ENCODE measurements at places on chromosomes 3 and 15.

DNA sequence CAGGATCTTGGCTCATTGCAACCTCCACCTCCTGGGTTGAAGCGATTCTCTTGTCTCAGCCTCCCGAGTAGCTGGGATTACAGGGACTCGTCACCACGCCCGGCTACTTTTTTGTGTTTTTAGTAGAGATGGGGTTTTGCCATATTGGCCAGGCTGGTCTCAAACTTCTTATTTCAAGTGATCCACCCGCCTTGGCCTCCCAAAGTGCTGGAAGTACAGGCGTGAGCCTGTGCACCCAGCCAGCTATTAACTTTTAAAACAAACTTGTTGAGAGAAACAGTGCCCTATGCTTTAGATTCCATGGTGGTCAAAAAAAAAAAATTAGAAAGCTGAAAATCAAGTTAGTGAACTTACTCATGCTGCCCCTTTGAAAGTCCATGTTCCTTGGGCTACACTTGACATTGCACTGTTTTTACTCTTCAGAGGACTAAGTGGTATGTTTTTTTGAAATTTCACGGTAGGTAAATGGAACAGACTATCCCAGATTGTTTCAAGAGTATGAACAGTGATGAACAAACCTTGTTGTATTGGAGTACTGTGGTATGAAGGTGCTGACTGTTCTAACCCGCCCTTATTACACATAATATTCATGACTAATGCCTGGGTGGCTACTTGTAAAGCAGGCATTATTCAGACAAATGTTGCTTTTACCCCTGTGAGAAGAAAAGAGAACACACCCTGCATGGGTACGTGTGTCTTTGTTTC is 206.9 kb downstream of the KLHL25 start:
- DNase-seq = no peak
- peaks cover 41% of the 10 kb centered on the region for H3K4me1 ChIP-seq
- H3K4me3 ChIP-seq = no peak overlapping the region
- no peaks in the 10 kb centered on the region for H3K27me3 ChIP-seq
- no peak overlapping the region for H3K27ac ChIP-seq
- H3K36me3 ChIP-seq = peaks cover 58% of the 10 kb centered on the region

DNA sequence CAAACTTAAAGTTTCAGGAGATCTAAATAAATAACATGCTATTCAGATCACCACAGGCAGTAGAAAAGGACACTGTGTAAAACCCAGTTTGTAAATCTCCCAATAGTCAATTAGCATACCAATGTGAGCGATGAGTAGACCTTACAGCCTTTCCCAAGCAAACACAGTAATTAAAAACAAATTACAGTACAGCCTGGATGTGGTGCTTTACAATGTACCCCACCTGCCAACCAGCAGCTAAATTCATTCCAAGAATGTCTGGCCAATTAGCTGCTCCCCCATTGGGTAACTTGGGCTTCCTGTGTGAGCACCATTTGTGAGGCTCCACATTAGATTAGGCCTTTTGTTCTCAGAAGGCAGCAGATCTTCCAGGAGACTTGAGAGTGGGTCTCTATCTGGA is 635.0 kb downstream of the TBL1XR1 start:
- H3K4me3 ChIP-seq = no peak overlapping the region
- H3K36me3 ChIP-seq = no peaks in the 10 kb centered on the region
- no peak for DNase-seq
- H3K27me3 ChIP-seq = no peaks in the 10 kb centered on the region
- H3K4me1 ChIP-seq = no peaks in the 10 kb centered on the region

DNA sequence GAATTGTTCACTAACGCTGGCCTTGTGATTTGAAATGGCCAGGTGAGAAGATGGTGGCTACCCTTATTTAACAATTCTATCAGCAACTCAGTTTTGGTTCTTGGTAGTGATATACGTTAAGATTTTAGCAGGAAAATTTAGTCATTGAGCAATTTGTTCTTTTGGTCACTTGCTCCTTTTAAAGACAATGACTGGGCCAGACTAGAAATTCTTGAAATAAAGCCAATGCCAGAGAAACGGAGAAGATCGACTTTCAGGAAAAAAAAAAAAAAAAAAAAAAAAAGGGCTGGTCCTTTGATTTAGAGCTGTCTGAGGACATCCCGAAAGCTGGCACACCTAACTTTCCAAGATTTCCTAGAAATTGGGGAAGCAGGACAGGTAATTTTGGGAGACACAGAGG is 178.5 kb downstream of the FNDC3B start:
- no peaks in the 10 kb centered on the region for H3K27me3 ChIP-seq
- DNase-seq = no peak
- no peaks in the 10 kb centered on the region for H3K36me3 ChIP-seq
- H3K4me3 ChIP-seq = no peak overlapping the region
- no peak overlapping the region for H3K27ac ChIP-seq

DNA sequence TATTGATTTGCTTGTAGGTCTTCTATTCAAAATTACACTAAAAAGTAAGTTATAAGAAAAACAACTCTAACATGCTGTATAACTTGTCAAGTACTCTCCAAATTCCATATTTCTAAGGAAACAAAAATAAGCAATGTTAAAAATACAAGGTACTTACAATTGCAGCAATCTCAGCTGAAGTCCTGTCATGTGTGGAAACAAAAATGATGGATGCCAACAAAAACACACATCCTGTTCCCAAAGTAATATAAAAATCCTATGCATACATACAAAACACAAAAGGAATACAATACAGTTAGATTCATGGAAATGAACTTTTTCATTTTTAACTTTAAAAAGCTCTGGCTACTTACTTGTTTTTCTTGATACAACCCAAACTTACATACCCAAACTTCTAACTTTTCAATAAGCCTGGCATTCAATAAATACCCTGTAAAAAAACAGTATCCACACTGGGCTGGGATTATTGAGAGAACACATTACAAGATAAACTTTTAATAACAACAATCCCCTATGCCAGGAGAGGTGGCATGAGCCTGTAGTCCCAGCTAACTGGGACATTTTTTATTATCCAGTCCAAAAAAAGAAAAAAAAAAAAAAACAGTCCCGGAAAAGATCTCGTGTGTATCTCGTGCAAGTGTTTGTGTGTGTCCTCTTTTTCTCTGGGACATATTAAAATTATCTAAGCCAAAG is 14.7 kb downstream of the CMTM6 start:
- no peak overlapping the region for H3K4me3 ChIP-seq
- H3K27ac ChIP-seq = no peak overlapping the region
- no peaks in the 10 kb centered on the region for H3K27me3 ChIP-seq
- H3K36me3 ChIP-seq = peaks cover 35% of the 10 kb centered on the region
- no peak for DNase-seq

DNA sequence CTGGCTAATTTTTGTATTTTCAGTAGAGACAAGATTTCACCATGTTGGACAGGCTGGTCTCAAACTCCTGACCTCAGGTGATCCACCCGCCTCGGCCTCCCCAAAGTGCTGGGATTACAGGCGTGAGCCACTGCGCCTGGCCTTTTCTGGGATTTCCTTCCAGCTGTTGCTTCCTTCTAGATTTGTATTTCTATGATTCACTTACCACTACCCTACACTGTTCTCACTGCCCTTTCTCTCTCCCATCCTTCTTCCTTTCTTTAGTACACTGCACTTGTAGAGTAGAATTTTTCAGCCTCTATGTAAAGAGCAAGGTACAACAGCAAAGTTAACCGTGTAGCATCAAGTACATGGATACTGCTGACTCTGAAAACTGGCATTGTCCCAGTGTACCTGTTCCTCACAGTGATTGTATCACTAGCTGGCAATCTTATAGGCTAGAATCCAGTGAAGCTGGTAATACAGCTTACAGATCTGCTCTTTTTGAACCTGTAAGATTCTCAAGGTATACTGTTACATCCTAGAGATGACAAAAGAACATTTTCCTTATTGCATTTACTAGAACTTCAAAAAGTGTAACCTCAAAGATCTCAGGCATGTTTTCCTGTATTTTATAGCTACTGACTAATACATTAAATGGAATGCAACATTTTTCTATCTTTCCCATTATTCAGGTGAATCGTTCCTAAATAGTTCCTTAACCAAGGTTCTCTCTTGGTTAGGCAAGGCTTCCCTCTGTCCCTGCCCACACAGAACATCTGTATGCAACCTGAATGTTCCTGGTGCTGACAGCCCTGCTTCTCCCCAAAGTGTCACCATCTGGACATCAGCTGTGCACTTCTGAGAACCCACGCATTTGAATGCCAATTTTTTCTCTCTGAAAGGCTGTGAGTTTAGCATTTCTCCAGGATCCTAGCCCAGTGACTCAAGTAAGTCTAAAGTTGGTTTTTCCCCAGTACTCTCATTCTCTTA is 74.1 kb upstream of the RAP2B start:
- DNase-seq = no peak
- peaks cover 19% of the 10 kb centered on the region for H3K4me1 ChIP-seq
- H3K27ac ChIP-seq = no peak overlapping the region
- peaks cover 5% of the 10 kb centered on the region for H3K27me3 ChIP-seq

DNA sequence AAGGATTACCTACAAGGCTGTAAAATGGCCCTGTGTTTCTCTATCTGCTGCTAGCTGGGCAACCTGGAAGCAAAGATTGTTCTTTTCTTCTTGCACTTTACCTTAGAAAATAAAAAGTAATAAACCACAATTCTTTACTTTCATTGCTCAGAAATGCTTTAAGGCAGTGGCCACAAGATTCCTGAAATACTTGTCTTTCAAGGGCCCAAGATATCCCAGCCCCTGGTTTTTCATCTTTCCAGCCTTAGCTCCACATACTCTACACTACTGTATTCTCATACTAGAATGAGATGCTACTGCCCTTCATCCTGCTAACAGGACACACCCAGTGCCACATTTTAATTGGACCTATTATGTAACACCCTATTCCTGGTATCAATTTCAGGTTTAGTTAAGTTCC is 78.9 kb downstream of the GTF2E1 start:
- peaks cover 5% of the 10 kb centered on the region for H3K27me3 ChIP-seq
- no peaks in the 10 kb centered on the region for H3K4me1 ChIP-seq
- no peak overlapping the region for H3K4me3 ChIP-seq
- no peak for DNase-seq
- no peaks in the 10 kb centered on the region for H3K36me3 ChIP-seq
- no peak overlapping the region for H3K27ac ChIP-seq

DNA sequence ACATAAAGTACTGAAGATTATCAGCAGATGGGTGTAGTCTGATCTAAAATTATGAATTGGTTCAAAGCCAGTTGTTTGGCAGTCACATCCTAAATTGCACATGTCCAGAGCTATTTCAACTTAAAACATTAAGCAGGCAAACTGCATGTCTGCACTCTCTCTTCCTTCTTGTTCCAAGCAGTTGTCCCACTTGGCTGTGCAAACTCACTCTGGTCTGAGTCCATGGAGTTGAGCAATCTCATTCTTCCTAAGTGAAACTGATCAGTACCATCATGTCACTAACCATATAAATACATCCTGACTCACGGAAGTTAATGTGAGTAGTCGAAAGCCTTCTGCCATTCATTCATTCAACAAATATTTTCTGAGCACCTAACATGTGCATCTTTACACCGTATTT is 353.0 kb downstream of the ROBO1 start:
- no peaks in the 10 kb centered on the region for H3K4me1 ChIP-seq
- no peaks in the 10 kb centered on the region for H3K36me3 ChIP-seq
- no peak overlapping the region for H3K27ac ChIP-seq
- H3K27me3 ChIP-seq = no peaks in the 10 kb centered on the region

DNA sequence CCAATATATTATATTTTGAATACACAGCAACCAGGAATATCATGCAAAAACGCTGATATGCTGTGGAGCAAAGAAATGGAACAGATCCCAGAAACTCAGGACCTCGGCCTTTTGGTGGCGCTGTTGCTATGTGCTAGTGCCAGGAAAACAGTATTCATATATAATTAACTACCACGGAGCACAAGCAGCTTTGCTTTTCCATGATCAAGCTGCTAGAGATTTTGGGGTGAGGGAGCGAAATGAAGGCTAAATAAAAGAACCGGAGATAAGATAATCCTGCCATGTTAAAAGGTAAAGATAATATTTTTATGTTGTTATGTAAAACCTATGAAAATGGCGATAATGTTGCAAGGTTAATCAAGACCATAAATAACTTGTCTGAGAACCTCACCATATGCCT is 157.7 kb upstream of the FAM3D start:
- peak; percentile 17 for DNase-seq
- peaks cover 2% of the 10 kb centered on the region for H3K27me3 ChIP-seq
- no peak overlapping the region for H3K4me3 ChIP-seq
- H3K4me1 ChIP-seq = no peaks in the 10 kb centered on the region

DNA sequence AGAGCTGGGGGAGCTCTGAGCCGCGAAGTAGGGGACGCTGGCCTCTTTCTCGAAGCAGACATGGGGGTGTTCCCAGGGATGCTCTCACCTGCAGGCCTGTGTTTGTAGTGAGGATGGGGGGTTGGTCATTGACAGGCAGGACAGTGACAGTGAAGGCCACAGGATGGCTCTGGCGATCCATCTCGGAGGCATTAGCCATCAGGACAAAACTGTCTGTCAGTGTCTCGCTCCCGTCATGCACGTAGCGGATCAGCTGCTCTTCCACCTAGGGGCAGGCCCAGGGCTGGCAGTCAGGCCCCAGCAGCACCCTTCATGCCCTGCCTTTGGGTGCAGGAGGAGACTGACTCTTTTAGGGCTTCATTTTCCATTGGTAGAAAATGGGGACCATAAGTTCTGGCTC is 28.0 kb downstream of the CSPG4 start:
- no peak overlapping the region for H3K4me3 ChIP-seq
- no peaks in the 10 kb centered on the region for H3K4me1 ChIP-seq
- H3K36me3 ChIP-seq = no peaks in the 10 kb centered on the region
- H3K27me3 ChIP-seq = no peaks in the 10 kb centered on the region
- DNase-seq = no peak

- H3K4me1 ChIP-seq = peaks cover 24% of the 10 kb centered on the region
- no peak overlapping the region for H3K27ac ChIP-seq
- DNase-seq = no peak
- no peaks in the 10 kb centered on the region for H3K27me3 ChIP-seq
These were observed 244.4 kb downstream of the CHST2 start for GRCh38 chr3:143363949-143364348.

DNA sequence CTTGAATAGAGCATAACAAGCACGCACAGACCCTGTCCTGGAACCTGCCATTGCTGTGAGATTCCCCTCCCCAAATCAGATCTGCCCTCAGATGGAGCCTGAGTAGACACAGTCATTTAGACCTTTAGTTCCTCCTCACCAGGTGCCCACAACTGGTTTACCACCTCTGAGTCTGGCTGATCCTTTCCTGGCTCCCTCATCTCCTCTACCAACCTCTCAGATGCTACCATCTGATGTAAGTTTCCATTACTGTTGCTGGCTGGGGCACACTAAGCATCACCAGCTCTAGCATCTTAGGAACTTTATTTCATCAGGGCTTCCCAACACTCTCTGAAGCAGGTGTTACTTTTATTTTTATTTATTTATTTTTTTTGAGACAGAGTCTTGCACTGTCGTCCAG is 288.3 kb downstream of the TLE3 start:
- DNase-seq = no peak
- no peak overlapping the region for H3K27ac ChIP-seq
- H3K4me1 ChIP-seq = peaks cover 14% of the 10 kb centered on the region
- peaks cover 3% of the 10 kb centered on the region for H3K27me3 ChIP-seq
- H3K36me3 ChIP-seq = no peaks in the 10 kb centered on the region
- H3K4me3 ChIP-seq = no peak overlapping the region

GRCh38 chr15:42544853-42545629 is 3.6 kb downstream of the LRRC57 start:
- H3K4me3 ChIP-seq = no peak overlapping the region
- peaks cover 37% of the 10 kb centered on the region for H3K36me3 ChIP-seq
- no peak for DNase-seq
- no peak overlapping the region for H3K27ac ChIP-seq
